SK-N-MC (cell line): ENCODE measurements at places on chromosomes 4 and X.

DNA sequence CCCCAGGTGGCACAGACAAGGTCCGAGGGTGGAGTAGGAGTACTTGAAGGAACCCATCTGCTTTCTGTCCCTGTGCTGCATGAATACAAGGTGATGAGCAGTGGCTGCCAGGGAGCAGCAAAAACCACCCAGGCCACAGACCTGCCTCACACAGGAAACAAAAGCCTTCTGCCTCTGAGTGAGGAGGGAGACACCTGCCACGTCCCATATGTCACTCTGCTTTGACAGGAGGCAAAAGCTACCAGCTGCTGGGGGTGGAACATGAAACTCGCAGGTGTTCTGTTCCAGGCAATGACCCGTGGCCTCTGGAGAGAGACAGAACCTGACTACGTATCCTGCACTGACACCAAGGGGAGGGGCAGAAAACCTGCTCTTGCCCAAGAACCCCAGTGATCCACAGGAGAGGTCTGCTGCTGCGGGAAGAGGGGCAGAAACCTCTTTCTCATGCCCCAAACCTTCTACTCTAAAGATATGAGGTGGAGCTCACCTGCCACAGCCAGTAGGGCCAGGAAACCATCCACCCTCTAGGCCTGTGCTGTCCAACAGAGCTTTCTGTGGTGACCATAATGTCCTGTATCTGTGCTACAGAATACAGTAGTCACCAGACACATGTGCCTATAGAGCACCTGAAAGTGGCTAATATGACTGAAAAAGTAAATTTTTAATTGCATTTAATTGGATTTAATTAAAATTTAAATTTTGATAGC lies 172.9 kb downstream of the PRDM5 start:
- DNase-seq = no peak

DNA sequence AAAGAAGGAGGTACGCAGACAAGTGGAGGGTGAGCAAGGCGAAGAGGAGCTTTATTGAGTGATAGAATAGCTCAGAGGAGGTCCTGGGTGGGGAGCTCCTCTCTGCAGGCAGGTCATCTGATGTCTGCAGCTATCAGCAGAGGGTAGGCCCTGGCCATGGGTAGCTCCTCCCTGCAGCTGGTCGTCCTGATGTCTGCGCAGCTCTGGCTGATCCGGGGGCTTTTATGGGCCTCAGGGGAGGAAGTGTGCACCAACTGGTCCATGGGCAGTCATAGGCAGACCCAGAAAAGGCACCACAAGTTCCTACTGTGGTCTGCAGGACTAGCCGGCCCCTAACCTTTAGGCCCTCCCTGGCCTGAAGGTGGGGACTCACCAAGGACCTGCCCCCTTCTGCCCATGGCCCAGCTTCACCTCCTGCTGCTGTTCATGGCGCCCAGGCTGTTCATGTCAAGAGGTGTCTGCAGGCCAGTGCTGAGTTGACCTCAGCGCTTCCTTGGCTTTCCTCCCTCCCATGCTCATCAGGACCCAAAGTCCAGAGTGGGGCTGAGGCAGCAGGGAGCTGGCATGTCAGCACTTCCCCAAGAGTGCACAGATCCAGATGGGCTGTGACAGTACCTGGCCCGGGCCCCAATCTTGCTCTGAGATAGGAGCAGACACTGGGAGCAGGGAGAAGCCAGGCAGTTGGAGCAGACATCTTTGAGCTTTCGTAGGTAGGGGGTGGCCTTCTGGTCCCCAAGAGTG lies 46.1 kb downstream of the ARAP2 start:
- DNase-seq = no peak

DNA sequence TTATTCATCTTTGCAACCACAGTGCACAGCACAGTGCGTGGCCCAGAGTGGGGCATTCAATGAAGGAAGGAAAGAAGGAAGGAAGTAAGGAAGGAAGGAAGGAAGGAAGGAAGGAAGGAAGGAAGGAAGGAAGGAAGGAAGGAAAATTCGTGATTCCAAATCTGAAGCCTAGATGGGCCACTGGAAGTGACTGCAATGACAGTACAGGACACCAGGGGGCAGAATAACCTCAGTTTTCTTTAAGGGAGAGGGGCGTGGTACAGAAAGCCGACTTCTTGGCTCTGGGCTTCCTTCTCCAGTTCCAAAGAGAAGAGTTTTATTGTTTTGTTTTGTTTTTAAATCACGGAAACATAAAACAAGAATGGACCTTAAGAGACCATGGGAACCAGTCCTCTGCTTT lies 47.8 kb downstream of the APLN start:
- DNase-seq = peak; percentile 66

GRCh38 chrX:152155766-152156310 lies 17.5 kb upstream of the MAGEA10 start:
- no peak for DNase-seq

GRCh38 chr4:41967392-41967791 lies 14.2 kb upstream of the DCAF4L1 start:
- no peak for DNase-seq

DNA sequence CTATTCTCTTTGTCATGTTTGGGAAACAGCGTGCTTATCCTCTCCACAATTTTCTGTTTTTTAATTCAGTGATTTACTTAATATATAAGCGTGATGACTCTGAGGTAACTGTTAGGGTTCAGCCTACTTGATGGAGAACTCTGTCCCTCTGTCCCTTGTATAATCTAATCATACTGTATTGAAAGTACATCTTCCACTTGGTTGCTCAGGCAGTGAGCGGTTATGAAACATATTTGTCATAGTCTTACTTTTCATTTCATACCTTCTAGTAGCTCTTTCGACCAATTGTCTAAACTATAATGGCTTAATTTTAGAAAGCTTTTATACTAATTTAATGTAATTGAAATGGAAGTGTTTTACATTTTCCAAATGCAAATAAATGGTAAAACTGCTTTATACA lies 469.0 kb downstream of the TLL1 start:
- DNase-seq = no peak

- no peak for DNase-seq
Measured at GRCh38 chr4:173246719-173247118, 78.1 kb downstream of the GALNT7 start.

DNA sequence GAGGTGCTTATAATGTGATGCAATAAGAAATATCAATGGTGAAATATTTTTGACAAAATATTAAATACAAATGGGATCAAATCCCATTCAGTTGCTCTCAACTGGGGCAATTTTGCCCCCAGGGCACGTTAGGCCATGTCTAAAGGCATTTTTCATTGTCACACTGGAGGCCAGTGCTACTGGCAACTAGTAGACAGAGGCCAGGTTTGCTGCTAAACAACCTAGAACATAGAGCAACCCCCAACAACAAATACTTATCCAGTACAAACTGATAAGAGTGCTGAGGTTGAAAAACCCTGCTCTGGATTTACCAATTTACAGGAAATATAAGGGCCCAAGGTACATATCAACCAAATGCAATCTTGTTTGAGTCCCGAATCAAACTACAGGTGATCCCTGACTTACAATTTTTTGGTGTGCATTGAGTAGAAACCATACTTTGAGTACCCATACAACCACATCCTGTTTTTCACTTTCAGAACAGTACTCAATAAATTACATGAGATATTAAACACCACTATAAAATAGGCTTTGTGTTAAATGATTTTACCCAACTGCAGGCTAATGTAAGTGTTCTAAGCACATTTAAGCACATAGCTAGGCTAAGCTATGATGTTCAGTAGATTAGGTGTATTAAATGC lies 237.5 kb downstream of the HNRNPD start:
- no peak for DNase-seq

DNA sequence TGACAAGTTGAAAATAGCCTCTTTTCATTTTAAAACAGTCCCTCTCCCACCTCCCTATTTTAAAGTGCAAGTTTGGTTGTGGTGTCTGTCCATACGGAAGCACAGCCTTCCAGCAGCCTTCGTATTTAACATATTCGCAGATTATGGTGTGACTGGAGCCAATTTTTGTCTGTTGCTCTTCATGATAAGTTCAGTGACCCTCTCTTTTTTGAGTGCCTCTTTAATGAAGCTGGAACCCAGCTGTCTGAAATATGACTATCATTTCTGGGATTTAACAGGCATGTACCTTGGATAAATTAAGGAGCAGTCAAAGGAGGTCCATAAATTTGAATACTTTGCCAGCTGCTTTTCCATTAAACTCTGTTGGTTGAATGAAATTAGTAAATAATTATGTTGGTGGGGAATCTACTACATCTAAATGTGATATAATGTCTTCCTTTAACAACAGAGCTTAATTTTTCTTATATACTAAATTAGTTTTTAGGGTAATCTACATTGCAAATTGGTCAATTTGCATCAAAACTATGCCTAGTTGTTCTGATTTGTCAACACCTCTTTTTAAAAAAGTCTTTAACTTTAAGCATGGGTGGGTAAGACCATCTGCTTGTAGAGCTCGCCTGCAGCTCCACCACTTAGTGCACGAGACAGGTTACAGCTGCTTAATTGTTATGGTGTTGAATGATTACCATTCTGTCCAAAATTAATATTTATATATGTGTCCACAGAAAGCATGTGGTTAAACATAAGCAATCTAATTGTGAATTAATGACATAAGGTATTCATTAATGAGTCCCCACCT lies 216.6 kb downstream of the DCTD start:
- DNase-seq = no peak

DNA sequence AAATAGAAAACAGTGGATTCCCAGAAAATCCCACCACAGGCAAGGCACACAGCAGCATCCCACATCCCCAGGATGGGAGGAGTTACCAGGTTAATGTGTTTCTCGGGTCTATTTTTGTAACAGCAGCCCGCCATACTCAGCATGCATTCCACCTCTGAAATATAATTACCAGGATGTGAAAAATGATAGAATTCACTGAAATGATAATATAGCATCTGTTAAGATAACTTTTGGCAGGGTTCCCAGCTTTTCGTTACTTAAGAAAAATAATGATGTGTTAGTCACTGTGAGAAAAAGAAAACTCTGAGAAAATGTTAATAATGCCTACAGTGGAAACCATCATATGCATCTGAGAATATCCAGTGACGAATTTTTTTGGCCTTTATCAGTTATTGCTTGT lies 87.1 kb downstream of the VCX2 start:
- peak; percentile 26 for DNase-seq

- DNase-seq = no peak
Measured at GRCh38 chr4:6493658-6494304, 21.4 kb upstream of the PPP2R2C start.

DNA sequence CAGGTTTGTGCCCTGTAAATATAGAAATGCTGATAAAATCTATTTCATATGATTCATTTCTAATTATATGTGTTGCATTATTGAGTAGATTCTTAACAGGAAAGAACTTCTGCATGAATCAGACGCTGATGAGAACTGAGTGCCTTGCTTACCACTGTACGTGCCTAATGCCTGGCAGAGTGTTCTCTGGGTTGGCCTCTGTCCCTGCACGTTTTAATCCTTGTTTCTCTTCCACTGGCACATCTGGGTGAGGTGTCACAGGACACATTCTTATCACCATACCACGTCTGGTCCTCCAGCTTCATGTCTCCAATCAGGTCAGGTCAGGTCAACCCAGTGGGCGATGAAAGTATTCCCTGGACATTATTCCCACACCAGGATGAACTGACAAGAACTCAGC lies 53.6 kb downstream of the KLF3 start:
- no peak for DNase-seq

DNA sequence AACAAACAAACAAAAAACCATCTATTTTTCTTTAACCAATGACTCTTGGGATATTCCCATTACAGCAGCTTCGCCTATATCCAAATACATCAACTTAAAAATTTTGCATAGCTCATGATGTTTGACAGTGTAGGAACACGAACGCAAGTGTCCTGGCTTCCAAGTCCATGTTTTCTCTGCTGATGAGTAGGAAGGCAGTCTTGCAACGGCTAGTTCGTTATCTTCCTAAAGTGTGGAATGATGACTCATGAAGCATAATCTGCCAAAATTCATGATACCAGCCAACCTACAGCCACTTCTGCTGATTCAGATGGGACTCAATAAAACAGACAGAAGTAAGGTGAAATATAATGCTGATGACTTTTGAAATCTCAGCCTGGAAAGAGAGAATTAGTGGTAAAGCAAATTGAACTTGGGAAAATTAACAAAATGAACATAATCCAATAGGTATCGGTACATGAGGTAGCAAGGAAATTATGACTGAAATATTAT lies 6.4 kb upstream of the SEPTIN11 start:
- no peak for DNase-seq

DNA sequence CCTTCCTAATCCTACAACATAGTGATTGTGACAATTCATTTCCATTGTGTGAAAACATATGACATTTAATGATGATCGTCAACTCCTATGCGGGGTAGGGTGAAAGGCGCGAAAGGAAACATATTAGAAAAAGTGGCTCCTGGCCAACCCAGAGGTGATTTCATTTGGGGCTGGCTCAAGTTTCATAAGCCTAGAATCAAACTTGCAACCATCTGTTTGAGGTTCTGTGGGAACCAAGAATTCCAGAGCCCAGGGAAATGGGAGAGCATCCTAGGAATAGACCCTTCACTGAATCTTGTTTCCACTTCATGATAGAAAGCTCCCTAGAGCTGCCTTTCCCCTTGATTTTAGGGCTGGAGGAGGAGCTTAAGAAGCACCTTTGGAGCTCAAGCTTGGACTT lies 101.3 kb upstream of the EGFL6 start:
- DNase-seq = no peak

DNA sequence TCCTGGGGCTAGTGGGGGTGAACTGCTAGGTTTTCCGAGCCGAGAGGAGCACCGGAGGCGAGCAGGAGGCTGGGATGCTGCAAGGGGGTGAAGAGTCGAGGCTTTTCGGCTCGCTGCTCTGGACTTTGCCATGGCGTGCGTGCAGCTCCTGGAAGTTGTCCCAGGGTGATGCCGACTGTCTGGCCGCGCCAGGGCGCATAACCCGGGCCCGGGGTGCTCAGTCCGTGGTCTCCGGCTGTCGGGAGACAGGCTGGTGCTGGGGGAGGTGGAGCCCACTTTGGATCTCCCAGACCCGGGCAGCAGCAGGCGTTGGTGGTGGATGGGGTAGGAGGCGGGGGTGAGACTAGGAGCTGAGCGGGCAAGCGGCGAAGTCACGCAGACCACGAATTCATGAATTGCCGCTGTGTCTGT lies 793 bp downstream of the GRIA3 start:
- DNase-seq = no peak

DNA sequence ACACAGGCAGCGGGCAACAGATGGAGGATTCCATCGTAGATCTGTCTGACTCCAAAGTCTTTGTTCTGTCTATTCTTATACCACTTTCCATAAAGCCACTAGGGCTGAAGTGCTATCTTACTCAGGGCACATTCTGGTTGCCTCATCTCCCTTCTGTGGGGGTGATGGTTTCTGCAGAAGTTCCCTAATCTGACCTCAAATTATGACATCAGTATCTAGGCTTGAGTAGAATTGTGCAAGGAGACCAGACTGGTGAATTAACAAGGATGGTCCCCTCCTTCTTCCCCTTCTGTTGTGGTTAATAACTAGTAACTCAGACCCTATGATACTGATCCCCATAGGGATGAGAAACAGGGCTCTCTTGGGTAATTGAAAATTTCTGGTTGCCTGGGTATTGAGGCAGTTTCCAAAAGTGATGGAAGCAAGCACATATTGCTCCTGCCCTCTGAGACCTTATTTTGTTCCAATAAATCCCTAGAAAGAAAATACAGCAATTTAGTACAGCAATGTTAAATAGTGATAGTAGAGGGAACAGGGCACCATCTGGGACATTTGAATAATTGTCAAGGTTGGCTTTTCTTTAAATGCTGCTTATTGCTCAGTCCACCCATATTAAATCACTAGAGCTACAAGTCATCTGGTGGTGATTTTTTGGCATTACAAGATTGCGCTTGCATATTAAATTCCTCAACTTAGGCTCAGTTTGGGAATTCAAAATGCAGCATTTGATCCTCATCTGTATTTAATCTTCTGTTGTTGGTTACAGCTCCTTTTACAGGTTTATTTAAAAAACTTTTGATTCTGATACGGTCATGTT lies 57.3 kb upstream of the AP1S2 start:
- DNase-seq = no peak
